ENCODE measurements at places on chromosomes 4 and X.

GRCh38 chr4:14961292-14961691, 41.0 kb upstream of the CPEB2 start:
- no peak overlapping the region for H3K27ac ChIP-seq
- no peaks in the 10 kb centered on the region for H3K4me1 ChIP-seq
- H3K27me3 ChIP-seq: no peaks in the 10 kb centered on the region
- no peak overlapping the region for H3K4me3 ChIP-seq
- H3K36me3 ChIP-seq: no peaks in the 10 kb centered on the region
- DNase-seq: no peak

DNA sequence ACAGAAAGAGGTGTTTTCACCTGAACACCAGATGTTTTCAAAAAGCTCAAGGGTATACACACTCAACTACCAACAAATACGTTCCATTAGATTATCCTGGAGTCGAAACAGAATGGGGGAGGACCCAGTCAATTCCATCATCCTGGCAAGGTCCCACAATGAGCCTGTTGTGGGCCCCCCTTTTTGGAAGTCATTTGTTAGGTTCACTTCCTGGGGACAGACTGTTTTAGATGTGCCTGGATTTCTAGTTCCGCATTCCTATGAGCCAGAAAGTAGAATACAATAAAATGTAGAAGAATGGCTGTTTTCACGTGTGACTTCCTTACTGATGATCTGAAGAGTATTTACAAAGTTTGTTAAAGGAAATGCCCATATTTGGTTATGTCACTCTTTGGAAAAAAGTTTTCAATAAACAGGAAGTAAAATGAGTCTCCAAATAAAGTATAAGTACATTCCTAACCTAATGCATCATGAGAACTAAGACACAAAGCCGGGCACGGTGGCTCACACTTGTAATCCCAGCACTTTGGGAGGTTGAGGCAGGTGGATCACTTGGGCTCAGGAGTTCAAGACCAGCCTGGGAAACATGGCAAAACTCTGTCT, 192.5 kb downstream of the MAML3 start:
- H3K4me1 ChIP-seq: no peaks in the 10 kb centered on the region
- H3K27ac ChIP-seq: no peak overlapping the region
- no peak overlapping the region for H3K4me3 ChIP-seq
- no peaks in the 10 kb centered on the region for H3K36me3 ChIP-seq
- DNase-seq: no peak

- H3K27me3 ChIP-seq: no peaks in the 10 kb centered on the region
- no peak for DNase-seq
- no peak overlapping the region for H3K27ac ChIP-seq
- H3K4me1 ChIP-seq: no peaks in the 10 kb centered on the region
These were observed 157.4 kb upstream of the PDE5A start for GRCh38 chr4:119785963-119786362.

DNA sequence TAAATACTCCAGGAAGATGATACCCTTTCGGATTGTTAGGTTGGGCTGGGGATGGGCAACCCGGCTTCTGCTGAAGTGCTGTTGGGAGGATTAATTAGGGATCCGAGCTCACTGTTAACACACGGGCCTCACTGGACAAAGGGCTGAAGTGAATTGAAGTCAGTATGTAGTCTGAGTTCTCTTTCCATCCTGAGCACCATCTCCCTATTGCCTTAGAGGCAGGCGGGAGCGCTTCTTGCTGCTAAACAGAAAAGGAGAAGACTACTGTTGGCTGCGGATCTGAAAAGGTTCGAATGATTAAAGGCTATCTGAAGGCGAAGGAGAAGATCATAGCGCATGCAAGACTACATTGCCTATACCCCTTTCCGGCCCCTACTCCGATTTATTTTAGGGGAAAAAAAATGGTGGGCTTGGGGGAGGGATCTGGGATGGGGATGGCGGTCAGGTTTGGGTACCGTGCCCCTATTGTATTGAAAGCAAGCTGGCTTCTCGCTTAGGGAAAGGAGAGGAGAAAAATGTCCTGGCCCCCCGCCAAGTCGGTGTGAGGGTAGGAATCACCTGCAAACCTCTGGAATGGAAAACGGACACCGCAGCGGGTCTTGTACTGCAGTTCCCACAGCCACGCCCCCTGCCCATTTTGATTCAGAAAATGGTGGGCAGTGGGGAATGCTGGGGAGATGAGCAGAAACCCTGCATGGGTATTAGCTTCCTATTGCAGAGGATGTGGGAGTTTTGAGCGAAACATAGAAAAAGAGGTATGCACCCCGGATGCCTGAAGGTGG, 22.3 kb downstream of the MORF4L2 start:
- H3K27me3 ChIP-seq: no peaks in the 10 kb centered on the region
- DNase-seq: no peak
- no peaks in the 10 kb centered on the region for H3K4me1 ChIP-seq
- H3K4me3 ChIP-seq: no peak overlapping the region
- H3K36me3 ChIP-seq: no peaks in the 10 kb centered on the region

DNA sequence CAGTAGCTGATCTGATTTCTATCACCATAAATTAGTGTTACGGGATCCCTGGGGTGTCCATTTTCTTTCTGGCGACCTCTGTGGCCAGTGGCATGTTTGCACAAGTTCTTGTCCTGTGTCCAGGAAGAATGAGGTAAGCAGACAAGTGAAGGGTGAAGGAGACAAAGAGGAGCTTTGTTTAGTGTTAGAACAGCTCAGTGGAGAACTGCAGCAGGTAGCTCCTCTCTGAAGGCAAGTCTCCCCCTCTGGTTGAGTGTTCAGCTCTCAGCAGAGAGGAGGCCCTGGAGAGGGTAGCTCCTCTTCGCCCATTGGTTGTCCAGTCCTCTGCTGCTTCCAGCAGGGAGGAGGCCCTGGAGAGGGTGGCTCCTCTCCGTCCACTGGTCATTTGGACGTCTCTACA, 47.2 kb downstream of the DMP1 start:
- H3K27ac ChIP-seq: no peak overlapping the region
- H3K36me3 ChIP-seq: no peaks in the 10 kb centered on the region
- no peak for DNase-seq
- no peaks in the 10 kb centered on the region for H3K4me1 ChIP-seq
- H3K27me3 ChIP-seq: no peaks in the 10 kb centered on the region
- H3K4me3 ChIP-seq: no peak overlapping the region

DNA sequence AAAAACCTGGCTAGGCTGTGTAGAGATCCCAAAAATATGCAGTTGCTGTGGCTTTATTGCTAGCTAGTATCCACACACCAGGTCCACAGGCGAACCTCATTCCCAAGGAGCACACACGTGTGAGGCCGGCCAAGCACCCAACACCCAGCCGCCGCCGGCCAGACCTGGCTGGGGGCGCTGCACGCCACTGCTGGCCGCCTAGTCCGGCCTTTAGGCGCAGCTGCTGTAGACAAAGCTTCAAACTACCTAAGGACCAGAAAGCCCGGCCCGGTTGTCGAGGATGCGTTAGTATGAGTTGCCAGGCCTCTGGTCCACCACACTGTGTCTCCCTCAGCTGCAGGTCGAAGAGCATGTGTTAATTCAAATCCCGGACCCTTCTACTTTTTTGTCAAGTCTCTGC, 3.1 kb downstream of the POU3F4 start:
- no peaks in the 10 kb centered on the region for H3K4me1 ChIP-seq
- no peak overlapping the region for H3K4me3 ChIP-seq
- H3K27me3 ChIP-seq: no peaks in the 10 kb centered on the region
- no peaks in the 10 kb centered on the region for H3K36me3 ChIP-seq

- H3K27ac ChIP-seq: no peak overlapping the region
- H3K36me3 ChIP-seq: peaks cover 9% of the 10 kb centered on the region
- no peak overlapping the region for H3K4me3 ChIP-seq
These were observed 5.7 kb downstream of the ELK1 start for GRCh38 chrX:47644557-47645091.

Data from CD8-positive, alpha-beta memory T cell (primary cell).